ENCODE measurements at places on chromosomes 3 and 15.
A peak's percentile ranks its signal among the peaks of the same experiment; 100 is the strongest.

DNA sequence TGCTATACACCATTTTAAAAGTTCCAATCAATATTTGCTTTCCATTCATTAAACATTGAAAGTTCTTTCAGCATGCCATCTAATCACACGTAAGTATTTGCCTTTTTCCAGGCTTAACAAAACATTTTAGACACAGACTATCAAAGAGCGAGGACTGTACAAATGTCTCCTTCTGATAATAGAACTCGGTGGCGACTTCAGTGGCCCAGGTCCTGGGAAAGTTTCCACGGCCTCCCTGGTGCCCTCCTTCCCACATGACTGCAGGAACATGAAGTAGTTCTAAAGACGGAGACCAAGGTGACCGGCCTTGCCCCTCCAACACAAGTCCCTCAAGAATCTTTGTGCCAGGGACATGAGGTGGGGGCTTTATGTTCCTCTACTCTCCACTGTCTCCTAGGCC lies 174.6 kb upstream of the KBTBD8 start:
- DNase-seq = no peak

DNA sequence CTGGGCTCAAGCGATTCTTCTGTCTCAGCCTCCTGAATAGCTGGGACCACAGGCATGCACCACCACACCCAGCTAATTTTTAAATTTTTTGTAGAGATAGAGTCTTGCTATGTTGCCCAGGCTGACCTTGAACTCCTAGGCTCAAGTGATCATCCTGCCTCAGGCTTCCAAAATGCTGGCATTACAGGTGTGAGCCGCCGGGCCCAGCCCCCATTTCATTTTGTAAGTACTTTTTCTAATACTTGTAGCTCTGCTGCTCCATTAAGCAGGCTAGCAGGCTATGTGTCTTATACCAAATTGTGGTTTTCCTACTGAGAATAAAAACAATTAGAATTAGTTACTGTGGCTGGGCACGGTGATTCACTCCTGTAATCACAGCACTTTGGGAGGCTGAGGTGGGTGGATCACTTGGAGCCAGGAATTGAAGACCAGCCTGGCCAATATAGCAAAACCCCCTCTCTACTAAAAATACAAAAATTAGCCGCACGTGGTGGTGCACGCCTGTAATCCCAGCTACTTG lies 22.4 kb downstream of the NIPA1 start:
- no peak for DNase-seq

DNA sequence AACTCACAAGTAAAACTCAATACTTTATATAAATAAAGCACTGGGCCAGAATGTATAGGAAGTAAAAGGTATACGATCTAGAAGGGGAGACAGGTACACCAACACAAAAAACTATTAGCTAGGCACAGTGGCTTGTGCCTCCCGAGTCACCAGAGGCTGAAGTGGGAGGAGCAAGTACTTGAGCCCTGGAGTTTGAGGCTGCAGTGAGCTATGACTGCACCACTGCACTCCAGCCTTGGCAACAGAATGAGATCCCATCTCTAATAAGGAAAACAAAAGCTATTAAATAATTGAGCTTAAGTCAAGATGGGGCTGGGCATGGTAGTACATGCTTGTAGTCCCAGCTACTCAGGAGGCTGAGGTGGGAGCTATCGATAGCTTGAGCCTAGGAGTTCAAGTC lies 17.0 kb downstream of the PIK3CB start:
- peak; percentile 25 for DNase-seq

DNA sequence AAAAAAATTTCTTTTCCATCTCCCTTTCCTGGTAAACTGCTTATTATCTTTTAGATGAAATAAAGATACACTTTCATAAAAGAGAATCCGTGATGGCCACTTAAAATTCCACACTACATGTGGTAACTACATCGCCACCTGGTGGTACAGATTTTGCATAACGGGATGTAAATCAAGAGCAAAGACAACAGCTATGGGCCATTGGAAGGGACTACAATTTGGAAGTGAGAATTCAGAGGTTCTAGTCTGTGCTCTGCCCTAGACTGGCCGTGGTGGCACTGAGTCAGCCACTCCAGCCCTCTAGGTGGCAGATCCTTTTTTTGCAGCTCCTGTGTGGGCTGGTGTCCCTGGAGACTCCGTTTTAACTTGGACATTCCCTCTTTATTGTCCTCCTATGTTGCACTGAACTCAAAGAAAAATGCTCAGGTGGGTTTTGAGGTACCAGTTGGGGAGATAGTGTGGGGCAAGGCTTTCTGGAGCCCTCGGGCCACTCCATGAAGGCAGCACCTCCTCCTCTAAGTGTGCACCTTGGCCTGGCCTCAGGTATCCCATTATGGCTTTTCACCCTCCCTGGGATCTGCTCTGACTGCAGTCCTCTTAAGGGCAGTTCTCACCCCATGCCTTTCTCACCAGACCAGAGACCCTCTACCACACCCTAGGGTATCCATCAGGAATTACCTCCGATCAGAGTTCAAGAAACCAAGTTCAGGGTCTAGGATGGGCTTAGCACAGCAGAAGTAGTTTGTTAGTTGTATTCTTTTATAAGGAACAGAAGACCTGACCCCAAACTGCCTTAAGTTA lies 54.9 kb downstream of the SPSB4 start:
- DNase-seq = peak; percentile 81

DNA sequence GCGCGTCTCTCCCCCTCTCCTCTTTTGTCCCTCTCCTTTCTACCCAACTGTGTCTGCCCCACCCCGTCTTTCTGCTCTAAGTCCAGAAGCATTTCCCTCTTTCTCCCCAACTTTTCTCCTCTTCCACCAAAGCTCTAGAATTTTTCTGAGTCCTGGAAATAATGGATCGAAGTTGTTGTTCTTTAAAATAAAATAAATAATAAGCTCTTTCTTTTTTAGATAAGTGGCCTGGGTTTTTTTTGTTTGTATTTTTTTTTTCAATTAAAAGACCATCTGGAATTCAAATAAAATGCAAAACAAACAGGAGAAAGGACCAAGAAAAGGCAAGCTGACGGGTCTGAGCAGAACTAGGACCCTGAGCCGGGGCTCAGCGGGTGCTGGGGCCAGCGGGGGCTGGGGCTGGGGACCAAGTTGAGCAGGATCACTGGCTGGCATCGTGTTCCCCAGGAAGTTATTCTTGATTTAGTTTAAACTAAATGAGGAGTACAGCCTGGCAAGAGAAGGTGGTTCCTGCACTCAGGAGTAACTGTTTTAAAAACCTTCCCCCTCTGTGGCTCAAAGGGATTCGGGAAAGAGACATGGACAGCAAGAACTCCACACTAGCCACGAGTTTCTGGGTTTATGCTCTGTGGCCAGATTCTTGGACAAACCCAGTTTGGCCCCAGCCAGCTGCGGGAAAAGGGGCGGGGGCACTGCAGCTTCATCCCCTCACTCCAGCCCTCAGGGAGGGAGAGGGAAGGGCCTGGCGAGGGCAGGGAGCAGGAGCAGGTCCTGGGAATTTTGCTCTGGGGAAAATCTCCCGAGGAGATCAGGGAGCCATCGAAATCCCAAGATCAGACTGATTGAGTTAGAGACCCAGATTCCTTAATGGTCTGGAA lies 8.4 kb downstream of the GATA2 start:
- DNase-seq = no peak

DNA sequence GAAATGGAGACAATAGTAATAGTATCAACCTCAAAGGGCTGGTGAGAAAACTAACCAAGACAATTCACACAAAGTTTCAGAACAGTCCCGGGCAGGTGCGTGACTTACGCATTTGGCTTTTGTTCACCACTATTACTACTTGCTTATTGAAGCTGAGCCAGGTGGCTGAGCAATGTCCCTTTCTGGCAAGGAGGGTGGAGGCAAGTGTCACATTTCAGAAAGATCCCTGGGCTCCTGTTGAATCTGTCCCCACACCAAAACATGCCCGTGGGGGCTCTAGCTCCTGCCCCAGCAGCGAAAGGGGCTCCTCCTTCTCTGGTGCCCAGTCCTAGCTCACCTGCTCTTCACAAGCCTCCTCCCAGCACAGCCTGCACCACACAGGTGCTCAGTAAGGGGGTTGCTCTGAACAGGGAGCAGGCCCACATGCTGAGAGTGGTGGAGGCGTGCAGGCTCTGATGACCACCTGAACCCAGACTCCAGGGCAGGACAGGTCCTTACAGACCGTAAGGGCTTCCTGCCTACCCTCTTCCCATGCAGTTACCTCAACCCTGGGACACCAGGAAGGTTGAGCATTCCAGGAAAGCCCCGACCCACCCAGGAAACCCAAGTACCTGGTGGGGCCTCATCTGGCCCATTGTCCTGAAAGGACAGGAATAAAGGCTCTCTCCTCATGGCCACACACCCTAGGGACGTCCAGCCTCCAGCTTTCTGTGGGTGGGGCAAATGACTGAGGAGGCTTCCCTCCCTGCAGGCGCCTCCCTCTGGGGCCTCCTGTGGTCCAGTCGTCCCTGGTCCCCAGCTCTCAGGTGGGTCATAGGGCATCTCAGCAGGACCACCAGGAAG lies 32.6 kb downstream of the SEMA7A start:
- no peak for DNase-seq

DNA sequence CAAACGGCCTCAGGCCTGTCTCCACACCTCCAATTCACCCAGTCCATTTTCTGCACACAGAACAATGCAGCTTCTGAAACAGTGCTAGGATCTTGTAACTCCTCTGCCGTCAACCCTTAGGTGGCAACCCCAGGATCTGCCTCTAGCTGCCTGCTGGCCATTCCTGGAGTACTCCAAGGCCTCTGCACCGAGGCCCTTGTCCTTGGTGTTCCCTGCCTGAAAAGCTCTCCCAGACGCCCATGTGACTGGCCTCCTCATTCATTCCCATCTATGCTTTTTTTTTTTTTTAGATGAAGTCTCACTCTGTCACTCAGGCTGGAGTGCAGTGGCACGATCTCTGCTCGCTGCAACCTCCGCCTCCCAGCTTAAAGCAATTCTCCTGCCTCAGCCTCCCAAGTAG lies 18.3 kb downstream of the RAB43 start:
- DNase-seq = no peak

DNA sequence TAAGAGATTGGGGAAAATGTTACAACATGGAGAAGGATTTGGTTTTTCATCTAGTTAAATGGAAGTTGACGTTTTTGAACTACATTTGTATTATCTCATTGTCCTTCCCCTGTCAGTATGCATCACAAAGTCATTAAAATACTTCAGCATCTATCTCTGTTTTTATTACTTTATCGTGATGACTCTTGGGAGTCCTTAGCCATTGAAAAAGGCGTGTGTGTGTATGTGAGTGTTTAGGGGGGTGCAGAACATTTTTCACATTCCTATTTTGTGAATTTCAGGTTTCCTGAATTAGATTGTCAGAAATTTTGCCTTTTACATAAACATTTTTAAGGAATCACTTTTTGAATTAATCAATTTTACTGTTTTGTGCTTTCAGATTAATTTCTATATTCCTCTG lies 360.6 kb upstream of the SGO1 start:
- DNase-seq = no peak

GRCh38 chr3:150520408-150520807 lies 25.9 kb downstream of the SERP1 start:
- no peak for DNase-seq

DNA sequence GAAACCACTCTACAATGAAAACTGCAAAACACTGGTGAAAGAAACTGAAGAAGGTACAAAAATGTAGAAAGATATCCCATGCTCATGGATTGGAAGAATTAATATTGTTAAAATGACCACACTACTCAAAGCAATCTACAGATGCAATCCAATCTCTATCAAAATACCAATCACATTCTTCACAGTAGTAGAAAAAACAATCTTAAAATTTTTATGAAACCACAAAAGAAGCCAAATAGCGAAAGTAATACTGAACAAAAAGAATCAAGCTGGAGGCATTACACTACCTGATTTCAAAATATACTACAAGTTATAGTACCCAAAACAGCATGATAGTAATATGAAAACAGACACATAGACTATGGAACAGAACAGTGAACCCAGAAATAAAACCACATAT lies 36.9 kb downstream of the TXNRD3 start:
- no peak for DNase-seq

- no peak for DNase-seq
Measured at GRCh38 chr3:123791417-123791816, 92.7 kb downstream of the MYLK start.

DNA sequence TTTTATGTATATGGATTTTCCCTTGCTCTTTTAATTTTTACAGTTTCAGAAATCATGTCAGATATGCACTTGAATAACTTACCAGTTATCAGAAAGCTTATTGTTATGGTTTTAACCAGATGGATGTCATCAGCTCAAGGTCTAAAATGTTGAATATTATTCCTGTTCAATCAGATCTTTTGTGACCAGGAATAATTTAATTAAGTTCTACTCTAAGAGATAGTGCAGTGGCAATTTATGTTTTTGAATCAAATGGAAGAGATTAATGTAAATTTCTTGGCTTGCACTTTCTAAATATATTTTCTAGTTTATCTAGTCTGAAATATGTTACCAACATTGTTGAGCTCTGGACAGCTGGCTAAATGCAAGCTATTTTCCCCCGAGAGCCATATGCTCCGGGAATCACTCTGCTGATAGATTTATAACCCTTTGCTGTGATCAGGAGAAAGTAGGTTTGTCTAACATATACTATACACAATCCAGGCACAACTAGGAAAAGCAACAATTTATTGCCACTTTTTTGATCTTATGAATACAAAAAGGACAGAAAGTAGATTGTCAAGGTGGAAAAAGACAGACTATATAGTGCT lies 76.8 kb upstream of the CD96 start:
- no peak for DNase-seq

GRCh38 chr15:90221246-90221900 lies 12.4 kb downstream of the CIB1 start:
- DNase-seq = peak; percentile 80

DNA sequence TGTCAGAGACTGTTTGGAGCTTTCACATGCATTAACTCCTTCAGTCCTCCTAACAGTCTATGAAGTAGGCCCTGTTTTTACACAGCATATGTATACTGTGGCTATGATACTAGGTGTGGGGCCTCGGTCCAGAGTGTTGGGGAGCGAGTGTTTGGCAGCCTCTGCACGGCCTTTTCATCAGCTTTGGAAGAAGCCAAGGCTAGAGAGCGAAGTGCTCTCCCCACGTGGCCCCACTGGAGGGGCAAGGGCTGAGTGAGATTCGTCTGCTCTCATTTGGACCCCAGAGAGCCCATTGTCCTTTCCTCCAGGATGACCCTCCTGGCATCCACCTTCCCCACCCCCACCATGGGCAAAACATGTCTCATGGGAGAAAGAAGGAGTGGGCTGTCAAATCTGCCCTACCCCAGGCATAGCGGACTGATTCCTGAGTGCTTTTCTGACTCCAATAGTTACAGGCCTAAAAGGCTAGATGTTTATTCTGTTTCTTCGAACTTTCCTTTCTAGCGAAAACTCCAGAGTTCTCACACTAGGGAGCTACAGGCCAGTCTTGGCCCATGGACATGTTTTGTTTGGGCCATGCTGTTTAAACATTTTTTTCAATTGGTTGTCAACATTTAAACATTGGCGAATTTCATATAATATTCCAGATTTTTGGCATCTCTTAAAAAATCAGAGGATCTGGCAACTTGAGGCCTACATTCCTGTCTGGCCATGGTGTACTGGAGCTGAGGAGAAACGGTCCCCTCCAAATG lies 76.0 kb downstream of the EEFSEC start:
- no peak for DNase-seq

- no peak for DNase-seq
Measured at GRCh38 chr3:110248666-110249065, 823.0 kb upstream of the NECTIN3 start.

- no peak for DNase-seq
Measured at GRCh38 chr3:76311941-76312340, 526.6 kb upstream of the ZNF717 start.

- no peak for DNase-seq
Measured at GRCh38 chr3:106711650-106712049, 665.6 kb upstream of the CCDC54 start.

GRCh38 chr3:183526838-183527427 lies 28.6 kb downstream of the KLHL6 start:
- DNase-seq = no peak

- no peak for DNase-seq
Measured at GRCh38 chr3:5198313-5198677, 10.8 kb downstream of the EDEM1 start.

Measured in suppressor macrophage treated with lipopolysaccharide for 4 hours (primary cell).